CD4-positive, alpha-beta T cell treated with Interleukin-4 for 4 hours (primary cell): ENCODE measurements at places on chromosomes 3 and 15.

DNA sequence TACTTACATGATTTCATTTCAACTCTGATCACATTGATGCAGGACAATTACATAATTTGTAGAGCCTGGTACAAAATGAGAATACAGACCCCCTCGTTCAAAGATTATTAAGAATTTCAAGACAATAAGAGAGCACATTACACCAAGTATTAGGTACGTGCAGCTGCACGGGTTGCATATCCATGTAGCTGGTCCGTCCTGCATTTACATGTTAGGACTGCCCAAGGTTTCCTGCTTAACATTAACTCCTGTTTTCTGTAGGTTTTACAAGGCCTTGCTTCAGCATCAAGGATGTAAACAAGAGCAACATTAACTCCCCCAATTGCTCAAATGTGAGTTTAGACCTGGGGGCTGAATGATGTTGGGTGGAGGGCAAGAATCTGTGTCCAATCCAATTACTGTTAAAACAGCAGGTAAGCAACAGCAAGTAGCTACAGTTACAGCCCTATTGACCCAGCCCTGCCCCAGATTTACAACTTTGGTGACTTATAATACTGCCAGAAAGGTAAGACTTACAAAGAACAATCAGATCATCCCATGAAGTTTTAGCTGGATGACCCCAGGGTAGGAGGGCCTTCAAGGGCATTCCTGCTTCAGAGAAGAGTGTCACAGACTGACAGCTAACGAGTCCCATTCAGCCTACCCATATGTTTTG lies 127.4 kb upstream of the PPP2R3A start:
- DNase-seq, result no peak

GRCh38 chr3:163560459-163560858 lies 1517.8 kb downstream of the SI start:
- DNase-seq, result no peak

DNA sequence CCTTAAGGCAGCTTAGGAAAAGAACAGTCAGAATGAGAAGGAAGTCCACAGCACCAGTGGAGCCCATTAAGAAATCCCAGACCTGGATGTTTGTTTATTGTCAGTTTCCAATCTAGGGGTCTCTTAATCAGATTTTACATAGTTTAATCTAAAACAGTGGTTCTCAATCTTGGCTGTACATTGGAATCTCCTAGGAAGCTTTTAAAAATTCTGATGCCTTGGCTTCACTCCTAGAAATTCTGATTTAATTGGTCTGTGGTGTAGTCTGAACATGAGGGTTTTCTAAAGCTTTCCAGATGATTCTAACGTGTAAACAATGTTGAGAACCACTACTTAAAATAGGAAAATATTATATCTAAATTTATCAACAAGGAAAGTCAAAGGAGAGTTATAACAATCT lies 56.6 kb upstream of the SPRED1 start:
- DNase-seq, result no peak

DNA sequence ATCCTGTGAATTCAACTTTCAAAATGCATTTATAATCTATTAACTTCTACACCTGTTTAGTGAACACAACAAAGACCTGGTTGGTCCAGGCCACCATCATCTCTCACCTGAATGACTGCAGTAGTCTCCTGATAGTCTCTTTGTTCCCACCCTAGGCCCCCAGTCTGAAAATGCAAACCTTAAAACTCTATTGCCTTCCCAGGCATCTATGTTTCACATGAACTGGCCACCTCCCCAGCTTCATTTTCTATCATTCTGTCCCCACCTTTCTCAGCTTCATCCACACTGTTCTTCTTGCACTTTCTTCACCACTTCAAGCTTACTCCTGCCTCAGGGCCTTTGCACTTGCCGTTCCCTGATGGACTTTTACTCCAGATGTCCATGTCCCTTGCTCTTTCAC lies 45.0 kb downstream of the CLSTN2 start:
- DNase-seq, result no peak

- no peak for DNase-seq
These were observed 56.7 kb upstream of the PRR23C start for GRCh38 chr3:139101396-139101795.

DNA sequence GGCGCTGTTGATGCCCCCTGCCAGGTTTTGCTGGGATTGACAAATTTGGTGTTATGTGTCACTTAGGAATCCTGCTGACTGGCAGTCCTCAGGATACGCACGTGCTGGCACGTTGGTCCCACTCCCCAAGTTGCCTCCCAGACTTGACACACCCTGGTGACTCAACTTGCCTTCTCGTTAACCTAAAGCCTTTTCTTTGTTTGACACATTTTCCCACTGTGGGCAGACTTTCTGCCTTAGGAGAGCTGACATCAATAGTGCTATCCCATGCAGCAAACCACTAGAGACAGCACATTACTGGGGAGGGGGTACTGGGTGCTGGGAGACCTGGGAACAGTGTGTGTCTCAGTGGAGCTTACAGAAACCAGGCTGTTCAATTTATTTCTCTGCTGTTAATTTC lies 104.3 kb downstream of the OXNAD1 start:
- DNase-seq, result no peak

GRCh38 chr15:93088981-93089726 lies at the start of gene RGMA:
TSS of gene RGMA (minus strand) at chr15:93089211. CDS start at chr15:93088932, 279 bp downstream.
- no peak for DNase-seq

DNA sequence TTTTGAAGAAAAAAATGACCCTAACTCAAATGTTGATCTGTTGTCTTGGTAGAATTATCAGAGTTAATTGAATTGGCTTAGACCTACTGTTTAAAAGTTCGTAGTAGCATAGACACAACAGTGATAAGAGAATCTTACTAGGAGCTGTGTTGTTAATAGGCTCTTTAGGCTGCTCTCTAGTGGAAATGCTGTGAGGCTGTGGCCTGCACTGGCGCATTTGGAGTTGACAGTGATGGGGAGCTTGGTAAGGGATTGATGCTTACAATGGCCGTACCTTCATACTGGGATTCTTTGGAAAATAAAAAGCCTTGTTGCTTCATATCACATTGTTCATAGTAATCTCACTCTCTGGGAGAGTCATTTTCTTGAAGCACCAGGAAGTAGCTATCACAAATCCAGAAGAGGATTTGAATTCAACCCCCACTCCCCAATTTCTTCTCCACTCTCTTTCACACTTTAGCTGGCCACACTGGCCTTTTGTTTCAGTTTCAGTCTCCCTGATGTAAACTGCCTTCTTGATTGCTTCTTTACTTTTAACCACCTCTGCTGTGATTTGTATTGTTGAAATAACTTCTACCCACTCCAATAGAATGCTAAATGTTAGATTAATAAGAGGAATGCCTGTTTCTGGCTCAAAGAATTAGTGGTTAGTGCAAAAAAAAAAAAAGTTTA lies 56.6 kb downstream of the CEP63 start:
- no peak for DNase-seq

- DNase-seq, result peak; percentile 38
These were observed 663.7 kb downstream of the AGBL1 start for GRCh38 chr15:86743283-86743903.

DNA sequence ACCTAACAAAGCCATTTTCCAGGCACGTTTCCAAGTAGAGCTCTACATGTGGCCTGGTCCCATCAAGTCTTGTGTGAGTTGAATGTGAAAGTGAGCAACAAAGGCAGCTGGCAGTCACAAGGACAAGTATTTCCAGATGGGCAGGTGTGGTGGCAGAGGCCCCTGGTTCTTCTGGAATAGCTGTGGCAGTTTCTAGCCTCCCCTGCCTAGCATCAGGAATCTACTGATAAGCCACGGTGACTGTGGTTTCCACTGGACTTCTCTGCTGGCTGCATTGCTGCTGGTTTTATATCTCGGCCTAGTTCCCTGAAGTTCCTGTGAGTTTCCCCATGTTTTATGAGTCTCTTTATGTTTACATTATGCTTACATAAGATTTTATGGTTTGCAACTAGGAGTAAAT lies 117.7 kb downstream of the GOLIM4 start:
- no peak for DNase-seq

GRCh38 chr3:167814441-167814951 lies 79.0 kb downstream of the SERPINI1 start:
- no peak for DNase-seq

- DNase-seq, result no peak
These were observed 217.6 kb downstream of the SLCO3A1 start for GRCh38 chr15:92071045-92071634.

DNA sequence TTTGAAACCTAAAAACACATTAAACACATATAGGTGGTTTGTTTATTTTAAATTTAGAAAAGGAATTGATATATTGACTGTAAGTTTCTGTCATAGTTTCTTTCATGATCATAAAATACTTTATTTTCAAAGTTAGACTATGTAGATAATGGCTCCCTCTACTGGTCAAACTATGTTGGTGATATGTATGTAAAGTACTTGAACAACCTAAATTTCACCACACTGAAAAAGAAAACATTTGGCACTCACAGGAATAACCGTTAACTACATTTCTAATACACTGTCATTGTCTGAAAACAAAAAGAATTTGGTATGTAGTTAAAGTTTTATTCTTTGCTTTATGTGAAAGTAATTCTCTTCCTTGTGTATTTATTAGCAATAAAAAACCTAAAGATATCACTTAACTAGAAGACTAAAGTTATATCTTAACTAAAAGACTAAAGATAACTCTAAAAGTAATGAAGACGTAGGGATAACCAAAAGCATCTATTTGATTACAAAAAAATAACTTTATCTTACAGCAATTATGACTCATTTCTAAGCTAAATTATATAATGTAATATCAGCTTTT lies 427.5 kb downstream of the VGLL3 start:
- peak; percentile 1 for DNase-seq

GRCh38 chr3:140467796-140468315 lies 210.0 kb upstream of the TRIM42 start:
- DNase-seq, result no peak
